ENCODE measurements at places on chromosomes 12 and 14. TPM values are rescaled to one million over a fixed set of nuclear protein-coding genes. Genes with fewer than 3 reads are reported as not detected.

The GUCY2C gene
- not detected for total RNA-seq

The FAM222A gene
- total RNA-seq = 3.0 TPM

The NEMF gene
- 90.1 TPM for total RNA-seq

The TEX22 gene
- not detected for total RNA-seq

The C12orf54 gene
- not detected for total RNA-seq

The KRT74 gene
- total RNA-seq = not detected

The PLCZ1 gene
- total RNA-seq = not detected

The GPX2 gene
- total RNA-seq = 3.1 TPM

DNA sequence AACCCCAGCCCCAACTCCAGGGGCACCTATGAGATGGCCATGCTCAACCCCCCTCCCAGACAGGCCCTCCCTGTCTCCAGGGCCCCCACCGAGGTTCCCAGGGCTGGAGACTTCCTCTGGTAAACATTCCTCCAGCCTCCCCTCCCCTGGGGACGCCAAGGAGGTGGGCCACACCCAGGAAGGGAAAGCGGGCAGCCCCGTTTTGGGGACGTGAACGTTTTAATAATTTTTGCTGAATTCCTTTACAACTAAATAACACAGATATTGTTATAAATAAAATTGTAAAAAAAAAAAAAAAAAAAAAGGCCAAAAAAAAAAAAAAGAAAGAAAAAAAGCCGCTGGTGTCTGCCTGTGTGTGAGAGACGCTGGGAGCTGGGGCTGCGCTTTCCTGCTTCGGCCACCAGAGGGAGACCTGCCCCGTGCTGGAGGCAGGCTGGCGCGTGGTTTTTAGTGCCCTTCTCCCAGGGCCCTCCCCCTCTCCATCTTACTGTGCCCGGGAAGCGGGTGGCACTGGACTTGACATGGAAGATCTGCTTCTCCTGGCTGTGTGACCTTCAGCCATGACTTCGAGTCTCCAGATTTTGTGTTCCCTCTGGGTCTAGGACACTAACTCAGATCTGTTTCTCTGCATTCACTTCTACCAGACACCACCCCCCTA lies 3.4 kb upstream of the NXPH4 start:
- DNase-seq = peak; percentile 91
- H3K36me3 ChIP-seq = no peaks in the 10 kb centered on the region
- no peak overlapping the region for H3K27ac ChIP-seq
- H3K27me3 ChIP-seq = peaks cover 31% of the 10 kb centered on the region
- H3K4me1 ChIP-seq = peaks cover 53% of the 10 kb centered on the region

DNA sequence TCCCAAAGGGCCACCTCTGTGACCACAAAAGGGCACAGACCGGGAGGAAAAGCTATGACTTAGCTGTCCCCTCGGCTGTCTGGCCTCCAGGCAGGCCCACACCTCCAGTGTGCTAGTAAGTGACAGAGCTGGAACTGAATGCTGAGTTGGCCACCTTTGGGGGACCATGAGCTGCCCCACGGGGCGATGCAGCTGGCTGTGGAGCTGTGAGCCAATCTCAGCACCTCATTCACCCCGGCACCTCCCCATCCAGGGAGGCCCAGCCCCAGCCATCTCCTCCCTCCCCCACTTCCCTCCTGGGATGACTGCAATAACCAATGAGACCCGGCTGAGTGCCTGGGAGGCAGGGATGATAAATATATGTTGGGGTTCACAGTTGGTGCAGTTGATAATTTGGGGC lies 12.2 kb upstream of the TESC start:
- H3K4me1 ChIP-seq = no peaks in the 10 kb centered on the region
- no peak overlapping the region for H3K4me3 ChIP-seq
- H3K36me3 ChIP-seq = no peaks in the 10 kb centered on the region
- H3K27ac ChIP-seq = no peak overlapping the region
- no peaks in the 10 kb centered on the region for H3K27me3 ChIP-seq
- peak; percentile 24 for DNase-seq

DNA sequence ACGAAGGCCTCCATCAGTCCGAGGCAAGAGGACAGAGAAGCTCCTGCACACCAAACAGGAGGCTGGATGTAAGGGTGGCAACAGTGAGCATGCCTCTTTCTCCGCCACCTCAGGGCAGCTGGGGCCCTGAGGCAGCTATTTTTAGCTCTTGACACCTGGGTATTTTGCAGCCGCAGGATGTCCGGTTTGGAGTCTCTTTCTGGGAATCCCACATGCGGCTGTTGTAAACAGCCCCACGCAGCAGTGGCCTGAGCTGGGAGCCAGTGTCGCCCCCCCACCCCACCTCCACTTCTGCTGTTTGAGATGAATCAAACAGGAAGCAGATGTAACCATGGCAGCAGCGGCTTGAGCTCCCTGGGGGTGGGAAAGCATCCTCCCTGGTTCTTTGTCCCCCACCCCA lies 11.7 kb downstream of the HDAC7 start:
- peak overlapping the region; percentile 11 for H3K4me3 ChIP-seq
- peaks cover 98% of the 10 kb centered on the region for H3K4me1 ChIP-seq
- peaks cover 17% of the 10 kb centered on the region for H3K36me3 ChIP-seq
- H3K27me3 ChIP-seq = no peaks in the 10 kb centered on the region
- peak overlapping the region; percentile 98 for H3K27ac ChIP-seq

DNA sequence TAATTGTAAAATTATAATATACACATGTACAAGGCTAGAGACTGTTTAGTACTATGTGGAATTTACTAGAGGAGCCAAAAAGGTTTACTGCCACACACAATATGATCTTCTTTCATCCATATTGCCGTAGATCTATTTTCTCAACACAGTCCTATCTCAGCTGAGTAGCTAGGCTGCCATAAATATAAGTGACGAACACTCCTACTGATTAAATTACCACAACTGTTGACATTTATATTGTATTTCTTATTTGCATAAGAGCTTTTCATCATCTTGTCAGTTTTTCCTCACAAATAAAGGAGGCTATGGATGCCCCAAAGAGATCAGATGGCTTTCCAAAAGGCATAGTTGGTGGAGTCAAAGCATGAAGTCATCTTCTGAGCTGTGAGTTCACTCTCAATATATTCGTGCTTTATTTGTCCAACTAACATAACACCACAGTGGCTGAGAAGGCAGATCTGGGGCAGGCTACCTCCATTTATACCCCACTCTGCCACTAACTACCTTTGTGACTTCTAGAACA lies 78.6 kb downstream of the CCDC59 start:
- no peak for DNase-seq
- H3K4me3 ChIP-seq = no peak overlapping the region
- no peaks in the 10 kb centered on the region for H3K36me3 ChIP-seq
- H3K27me3 ChIP-seq = no peaks in the 10 kb centered on the region
- H3K4me1 ChIP-seq = no peaks in the 10 kb centered on the region

- no peak for DNase-seq
- H3K4me1 ChIP-seq = no peaks in the 10 kb centered on the region
- no peaks in the 10 kb centered on the region for H3K36me3 ChIP-seq
- H3K27me3 ChIP-seq = no peaks in the 10 kb centered on the region
Measured at GRCh38 chr14:22007784-22008412, 334.3 kb upstream of the OR4E1 start.

- peak overlapping the region; percentile 91 for H3K4me3 ChIP-seq
- no peaks in the 10 kb centered on the region for H3K36me3 ChIP-seq
- DNase-seq = no peak
- peaks cover 11% of the 10 kb centered on the region for H3K4me1 ChIP-seq
- peak overlapping the region; percentile 96 for H3K27ac ChIP-seq
Measured at GRCh38 chr14:23286902-23287479, 1.1 kb upstream of the HOMEZ start.

- H3K27ac ChIP-seq = no peak overlapping the region
- no peak overlapping the region for H3K4me3 ChIP-seq
- no peaks in the 10 kb centered on the region for H3K27me3 ChIP-seq
- H3K36me3 ChIP-seq = no peaks in the 10 kb centered on the region
Measured at GRCh38 chr12:9372202-9372601, 164.0 kb upstream of the PZP start.

DNA sequence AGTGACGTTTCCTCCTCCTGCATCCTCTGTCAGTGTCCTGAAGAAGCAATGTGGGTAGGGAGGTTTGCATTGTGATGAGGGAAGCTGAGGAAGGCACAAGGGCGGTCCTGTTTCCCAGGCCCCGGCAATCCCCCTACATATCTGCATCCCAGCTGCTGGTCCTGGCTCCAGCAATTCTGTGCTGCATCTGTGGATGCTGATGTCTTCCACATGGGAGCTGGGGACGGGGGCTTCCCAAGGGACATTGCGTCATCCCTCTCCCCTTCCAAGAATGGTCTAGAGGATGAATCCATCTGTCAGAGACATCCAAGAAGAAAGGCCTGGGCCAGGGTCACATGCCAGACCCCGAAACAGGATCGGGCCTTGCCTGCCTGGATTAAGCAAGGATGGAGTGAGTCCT lies 52.1 kb downstream of the TSPAN11 start:
- H3K4me1 ChIP-seq = no peaks in the 10 kb centered on the region
- no peaks in the 10 kb centered on the region for H3K36me3 ChIP-seq
- no peak overlapping the region for H3K27ac ChIP-seq
- DNase-seq = no peak

Data from upper lobe of left lung (tissue), 6 donors.